ENCODE measurements at places on chromosomes 2 and 18.

DNA sequence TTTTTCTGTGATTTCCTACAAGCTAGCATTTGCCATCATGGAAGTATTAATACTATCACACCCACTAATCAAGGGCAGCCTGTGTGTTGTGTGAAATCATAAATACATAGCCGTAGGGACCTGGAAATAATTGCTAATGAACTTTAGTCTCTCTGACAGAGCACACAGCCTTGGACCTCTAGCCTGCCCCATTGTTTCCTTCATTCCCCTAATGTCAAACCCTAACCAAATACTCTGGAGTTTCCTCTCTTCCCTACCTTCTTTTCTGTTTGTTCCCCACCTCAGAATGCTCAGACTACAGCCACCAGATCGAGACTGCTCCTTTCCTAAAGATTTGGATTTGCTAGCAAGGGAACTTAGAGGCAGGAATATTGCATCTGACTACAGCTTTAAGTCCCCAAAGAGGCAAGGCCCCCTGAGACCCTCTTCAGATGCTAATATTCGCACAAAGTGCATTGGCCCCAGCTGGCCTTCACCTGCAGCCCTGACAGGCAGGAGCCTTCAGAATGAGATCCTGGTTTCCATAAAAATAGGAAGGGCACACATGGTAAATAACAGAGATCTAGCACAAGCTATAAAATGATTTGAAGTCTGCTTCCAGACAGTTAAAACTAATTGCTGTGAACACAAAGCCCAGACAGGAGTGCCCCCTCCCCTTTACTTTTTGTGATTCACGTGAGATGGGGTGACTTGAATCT is 279.2 kb upstream of the DCC start:
- DNase-seq: no peak

- no peak for DNase-seq
These were observed 218.0 kb upstream of the COPS8 start for GRCh38 chr2:236867441-236868260.

DNA sequence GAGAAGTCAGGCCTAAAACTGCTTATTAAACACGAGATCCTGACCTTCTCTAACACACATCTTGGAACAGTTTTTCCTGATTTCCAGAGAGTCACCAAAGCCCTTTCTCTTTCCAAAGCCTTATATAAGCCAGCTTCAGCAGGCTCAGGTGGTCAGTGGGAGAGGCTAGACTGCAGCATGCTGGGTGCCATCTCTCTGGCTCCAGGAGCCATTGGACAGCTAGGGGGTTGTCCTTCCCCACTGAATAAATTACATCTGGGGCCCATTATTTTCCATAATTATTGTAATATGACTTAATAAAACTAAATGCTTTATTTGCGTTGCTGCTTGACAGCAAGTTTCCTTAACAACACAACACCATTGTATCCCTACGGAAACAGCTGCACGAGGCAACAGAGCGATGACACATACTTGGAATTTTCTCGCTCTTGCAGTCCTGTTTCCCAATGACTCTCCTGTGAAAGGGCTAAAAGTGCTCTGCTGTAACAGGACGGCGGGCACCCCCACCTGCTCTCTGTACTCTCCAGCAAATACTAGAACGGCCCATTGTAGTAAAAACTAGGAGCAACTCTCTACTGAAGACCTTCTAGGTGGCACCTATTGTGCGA is 160.6 kb downstream of the RNF144A start:
- DNase-seq: no peak

- no peak for DNase-seq
These were observed 377.4 kb downstream of the XIRP2 start for GRCh38 chr2:167265722-167266121.

Data from stimulated activated CD4-positive, alpha-beta T cell treated with anti-CD3 and anti-CD28 coated beads, Interleukin-1b, Interleukin-23, amount 100 ng/mL, for 4 hours (primary cell).